ENCODE measurements at places on chromosomes 13 and 19.

DNA sequence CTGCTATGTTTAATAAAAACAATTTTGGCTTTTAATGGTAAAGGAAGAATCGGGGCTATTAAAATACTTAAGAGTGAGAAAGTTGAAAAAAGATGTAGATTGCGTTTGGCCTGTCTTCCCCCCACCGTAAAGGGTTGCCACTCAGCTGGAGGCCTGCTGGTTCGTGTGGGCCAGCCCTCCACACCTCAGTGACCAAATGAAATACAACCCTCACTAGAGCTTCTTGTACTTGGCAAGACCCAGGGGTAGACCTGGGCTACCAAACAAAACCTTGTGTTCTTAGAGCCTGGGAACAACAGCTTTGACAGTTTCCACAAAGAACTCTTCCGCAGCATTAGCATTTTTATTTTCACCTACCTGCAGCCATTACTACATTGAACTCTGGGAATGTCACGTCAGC is 152.8 kb upstream of the PABPC3 start:
- no peak for DNase-seq

GRCh38 chr19:44573627-44574026 is 39.7 kb upstream of the IGSF23 start:
- no peak for DNase-seq

DNA sequence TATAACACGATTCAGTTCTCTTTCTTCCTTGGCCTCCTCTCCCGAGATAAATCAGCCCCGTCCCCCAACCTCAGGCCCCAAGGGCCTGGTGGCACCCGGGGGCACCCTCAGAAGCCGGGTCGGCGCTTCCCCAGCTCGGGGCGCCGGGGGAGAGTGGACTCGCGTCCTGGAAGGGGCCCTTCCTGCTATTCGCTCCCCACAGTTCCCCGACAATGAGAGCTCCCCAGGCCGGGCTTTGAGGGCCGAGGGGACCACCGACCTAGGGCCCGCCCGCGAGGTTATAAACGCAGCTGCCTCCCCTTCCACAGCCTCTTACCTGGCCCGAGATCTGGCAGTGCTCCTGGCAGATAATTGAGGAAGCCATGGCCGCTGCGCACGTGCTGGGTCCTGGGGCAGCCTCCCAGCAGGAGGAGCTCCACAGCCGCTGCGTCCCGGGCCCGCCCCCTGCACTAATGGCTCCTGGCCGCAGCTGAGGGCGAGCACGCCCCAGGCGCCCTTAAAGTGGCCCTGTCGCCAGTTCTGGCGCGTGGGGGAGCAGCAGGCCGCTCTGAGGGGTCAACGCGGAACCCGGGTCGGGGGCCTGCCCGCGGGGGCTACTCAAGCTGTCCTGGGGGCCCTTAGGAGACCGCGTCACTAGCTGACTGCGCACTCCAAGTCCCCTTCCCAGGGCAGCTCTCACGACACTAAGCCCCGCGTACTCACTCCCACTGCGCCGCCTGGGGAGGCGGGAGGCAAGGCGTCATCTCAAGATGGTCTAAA is at the start of gene SOHLH2:
Gene SOHLH2, minus strand, starts transcription at position 394 of the 759 bp plus-strand sequence. Its CDS starts 30 bp downstream, at position 364.
- no peak for DNase-seq

- DNase-seq = no peak
Measured at GRCh38 chr13:29532116-29532515, 63.4 kb downstream of the SLC7A1 start.

GRCh38 chr19:12952488-12953137 is 4.4 kb downstream of the GADD45GIP1 start:
- no peak for DNase-seq

DNA sequence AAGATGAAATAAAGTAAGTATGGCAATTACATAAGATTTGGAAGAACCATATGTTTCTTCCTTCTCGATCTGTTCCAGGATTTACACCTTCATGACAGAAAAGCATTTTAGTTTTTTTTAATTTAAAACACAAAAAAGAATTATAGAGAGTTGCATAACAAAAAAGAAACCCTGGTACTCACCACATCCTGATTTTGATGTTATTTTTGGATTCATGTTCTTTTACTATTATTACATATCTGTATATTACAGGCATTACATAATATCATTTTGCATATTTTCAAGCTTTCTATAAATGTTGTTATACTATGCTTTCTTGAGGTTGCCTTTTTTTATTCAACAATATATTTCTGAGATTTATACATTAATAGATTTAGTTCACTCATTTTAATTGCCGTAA is 6.7 kb upstream of the KATNAL1 start:
- DNase-seq = no peak

DNA sequence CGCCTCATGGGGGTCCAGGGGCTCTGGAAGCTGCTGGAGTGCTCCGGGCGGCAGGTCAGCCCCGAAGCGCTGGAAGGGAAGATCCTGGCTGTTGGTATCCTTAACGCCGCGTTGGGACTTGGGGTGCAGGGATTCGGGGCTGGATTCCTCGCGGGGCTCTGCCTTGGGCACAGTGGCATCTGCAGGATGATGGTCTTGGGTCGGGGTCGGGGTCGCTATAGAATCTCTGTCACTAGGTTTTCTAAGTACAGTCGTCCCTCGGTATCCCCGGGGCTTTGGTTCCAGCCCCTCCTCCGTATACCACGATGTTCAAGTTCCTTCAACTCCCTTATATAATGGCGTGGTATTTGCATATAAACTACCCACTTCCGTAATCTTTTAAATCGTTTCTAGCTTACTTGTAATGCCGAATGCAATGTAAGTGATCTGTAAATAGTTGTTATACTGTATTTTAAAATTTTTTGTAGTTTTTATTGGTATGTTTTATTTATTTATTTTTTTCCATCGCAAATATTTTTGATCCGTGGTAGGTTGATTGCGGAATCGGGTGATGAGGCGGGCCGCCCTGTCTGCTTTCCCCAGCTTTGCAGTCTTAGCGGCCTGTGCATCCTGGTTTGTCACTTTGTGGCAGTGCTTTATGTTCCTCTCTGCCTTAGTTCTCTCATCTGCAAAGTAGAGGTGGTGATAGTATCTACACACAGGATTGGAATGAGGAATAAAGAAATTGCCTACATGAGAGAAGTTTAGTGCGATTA is 606 bp downstream of the ERCC5 start:
- DNase-seq = peak; percentile 77

GRCh38 chr13:32151240-32151639 is 119.7 kb downstream of the FRY start:
- DNase-seq = no peak

DNA sequence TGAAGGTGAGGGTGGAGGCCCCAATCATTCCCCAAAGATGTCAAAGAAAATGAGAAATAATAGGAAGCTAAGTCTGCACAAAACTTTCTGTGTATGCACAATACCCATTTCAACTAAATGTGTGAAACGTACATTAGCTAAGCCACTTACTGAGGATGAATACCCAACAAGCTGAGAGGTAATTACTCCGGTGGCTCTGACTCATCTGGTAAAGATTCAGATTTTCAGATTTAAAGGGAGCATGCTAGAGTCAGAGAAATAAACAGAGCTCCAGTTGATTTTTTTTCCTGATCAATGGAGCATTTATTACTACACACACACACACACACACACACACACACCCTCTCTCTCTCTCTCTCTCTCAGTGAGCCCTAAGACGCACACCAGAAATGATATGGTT is 194.8 kb upstream of the ARGLU1 start:
- no peak for DNase-seq

GRCh38 chr13:78286748-78287147 is 316.6 kb downstream of the POU4F1 start:
- no peak for DNase-seq

DNA sequence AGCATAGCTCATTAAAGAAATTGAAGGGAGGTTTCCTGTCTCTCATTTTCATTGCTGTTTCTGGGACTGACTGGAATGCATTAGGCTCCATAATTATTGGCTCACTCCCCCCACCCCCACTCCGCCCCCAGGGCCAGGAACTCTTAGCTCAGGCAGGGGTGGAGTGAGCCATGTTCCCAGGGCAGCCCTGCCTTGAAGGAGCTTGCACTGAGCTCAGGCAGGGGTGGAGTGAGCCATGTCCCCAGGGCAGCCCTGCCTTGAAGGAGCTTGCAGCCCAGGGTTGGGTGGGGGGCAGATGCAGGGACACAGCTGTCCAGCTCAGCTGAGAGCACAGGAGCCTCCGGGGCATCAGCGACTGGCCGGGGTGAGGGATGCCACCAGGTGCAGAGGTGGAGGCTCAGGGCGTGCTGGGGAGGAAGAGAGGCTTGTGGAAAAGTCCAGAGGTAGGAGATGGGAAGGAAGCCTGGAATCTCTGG is 39.1 kb upstream of the TFDP1 start:
- DNase-seq = no peak

DNA sequence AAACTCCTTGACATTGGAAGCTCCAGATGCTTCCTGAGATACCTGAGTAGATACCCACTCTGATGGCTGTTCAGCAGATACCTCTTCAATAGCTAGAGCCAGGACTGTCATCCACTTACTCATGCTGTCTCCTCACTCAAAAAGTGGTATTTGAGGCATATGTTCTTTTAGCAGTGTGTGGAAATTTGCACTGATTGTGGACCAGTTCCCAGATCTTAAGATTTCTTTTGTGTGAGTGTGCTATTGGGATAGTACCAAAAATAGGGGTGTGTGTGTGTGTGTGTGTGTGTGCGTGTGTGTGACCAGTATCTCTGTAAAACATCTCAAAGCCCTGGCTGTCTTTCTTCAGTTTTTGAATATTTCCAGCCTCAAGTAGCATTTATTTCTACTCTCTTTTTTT is 108.3 kb downstream of the SLITRK5 start:
- DNase-seq = no peak

GRCh38 chr13:39244561-39245230 is 206.4 kb downstream of the NHLRC3 start:
- DNase-seq = no peak

DNA sequence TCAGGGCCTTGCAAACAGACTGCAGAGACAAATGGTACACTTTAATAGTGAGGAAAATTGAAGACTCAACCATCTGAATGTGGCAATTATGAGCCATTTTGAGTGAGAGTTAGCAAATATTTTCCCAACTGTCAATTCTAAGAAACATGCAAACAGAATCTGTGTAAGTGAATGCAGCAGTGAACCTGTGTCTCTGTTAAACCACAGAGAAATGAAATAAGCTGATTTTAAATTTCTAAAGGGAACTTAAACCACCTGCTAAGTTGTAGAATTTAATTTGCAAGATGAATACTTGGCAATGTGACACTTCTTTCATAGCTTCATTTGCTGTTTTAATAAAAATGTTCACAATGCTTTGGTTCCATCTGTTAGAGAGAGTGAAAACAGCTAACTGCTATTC is 42.0 kb upstream of the TDRD3 start:
- no peak for DNase-seq

DNA sequence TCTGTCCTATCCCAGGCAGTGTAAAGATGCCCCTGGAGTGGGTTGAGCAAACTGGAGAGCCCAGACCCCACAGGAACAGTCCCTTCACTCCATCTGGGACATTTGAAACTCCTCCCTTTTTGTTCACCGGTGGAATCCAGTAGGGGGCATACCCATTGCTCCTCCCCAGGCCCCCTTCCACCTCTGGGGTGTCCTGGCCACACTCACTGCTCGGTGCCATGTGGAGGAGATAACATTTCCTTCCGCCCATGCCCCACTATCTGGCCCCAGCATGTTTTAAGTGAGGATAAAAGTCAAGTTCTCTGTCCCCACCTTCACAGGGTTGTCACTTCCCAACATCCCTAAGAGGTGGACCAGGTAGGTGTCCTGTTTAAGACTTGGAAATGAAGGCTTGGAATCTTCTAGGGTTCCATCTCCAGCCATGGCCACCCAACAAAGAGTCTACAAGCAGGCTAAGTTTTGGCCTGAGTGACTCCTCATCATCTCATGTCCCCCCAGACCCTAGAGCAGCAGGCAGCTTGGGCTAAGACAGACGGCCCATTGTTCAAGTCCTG is 9.3 kb downstream of the ZNF526 start:
- DNase-seq = peak; percentile 87

Measured in erythroblast (primary cell).